ENCODE measurements at places on chromosomes 6 and 20. TPM values are rescaled to one million over a fixed set of nuclear protein-coding genes. Genes with fewer than 3 reads are reported as not detected.
A peak's percentile ranks its signal among the peaks of the same experiment; 100 is the strongest.

GRCh38 chr6:70353448-70353847 is 50.6 kb upstream of the COL9A1 start:
- DNase-seq: no peak

GRCh38 chr20:56954797-56955196 is 311.6 kb downstream of the BMP7 start:
- no peak for DNase-seq

- no peak for DNase-seq
These were observed 91.0 kb downstream of the UNC5CL start for GRCh38 chr6:40947876-40948526.

DNA sequence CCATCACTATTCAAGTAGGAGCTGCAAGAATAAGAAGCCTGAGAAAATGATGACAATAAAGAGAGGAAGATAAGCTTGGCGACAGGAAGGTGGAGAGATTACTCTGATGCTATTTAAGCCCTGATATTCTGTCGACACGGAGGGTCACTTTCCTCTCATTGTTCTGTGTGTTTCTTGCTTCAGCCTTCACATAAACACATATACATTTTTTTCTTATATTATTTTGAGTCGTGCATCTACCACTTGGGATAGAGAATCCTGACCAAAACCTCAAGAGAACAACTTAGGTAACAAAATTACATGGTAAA is 10.5 kb downstream of the PTCHD4 start:
- DNase-seq: no peak

Gene BLOC1S5
- total RNA-seq: 9.5 TPM

DNA sequence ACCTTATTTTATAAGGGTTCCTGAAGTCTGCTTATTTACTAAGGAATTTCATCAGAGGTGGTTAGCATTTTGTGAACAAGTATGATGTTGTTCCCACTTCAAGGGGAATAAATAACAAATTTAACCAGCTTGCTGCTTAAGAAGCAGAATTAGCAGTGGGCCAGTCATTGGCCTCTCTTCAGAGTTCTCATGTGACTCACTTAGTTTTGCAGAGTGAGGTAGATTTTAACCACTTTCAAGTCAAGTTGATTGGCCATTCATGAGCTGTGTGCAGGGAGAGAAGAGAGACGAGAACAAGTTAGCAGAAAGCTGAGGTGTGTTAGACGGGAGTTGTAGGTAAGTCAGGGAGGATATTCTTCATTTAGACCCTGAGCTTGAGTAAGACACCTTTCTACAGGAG is 18.1 kb downstream of the TOP1 start:
- DNase-seq: no peak

DNA sequence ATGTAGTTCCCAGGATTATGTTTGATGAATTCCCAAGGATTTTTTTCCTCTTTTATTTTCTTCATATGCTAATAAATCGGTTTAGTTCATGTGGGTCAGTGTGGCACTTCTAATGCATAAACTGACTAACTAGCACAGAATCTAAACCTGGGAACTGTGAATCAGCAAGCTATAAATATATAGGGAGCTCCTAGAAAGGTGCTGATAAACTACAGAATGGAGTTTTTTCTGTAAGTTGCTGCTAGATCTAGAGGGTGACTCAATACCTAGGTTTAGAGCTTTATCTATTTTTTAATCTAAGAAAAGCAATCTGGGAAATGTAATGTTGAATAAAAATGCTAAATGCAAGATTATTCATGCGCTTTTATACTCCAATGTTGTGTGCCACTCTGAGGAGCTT is 118.8 kb upstream of the PTCHD4 start:
- no peak for DNase-seq

- DNase-seq: peak; percentile 79
These were observed 567 bp downstream of the HS3ST5 start for GRCh38 chr6:114342086-114342825.

DNA sequence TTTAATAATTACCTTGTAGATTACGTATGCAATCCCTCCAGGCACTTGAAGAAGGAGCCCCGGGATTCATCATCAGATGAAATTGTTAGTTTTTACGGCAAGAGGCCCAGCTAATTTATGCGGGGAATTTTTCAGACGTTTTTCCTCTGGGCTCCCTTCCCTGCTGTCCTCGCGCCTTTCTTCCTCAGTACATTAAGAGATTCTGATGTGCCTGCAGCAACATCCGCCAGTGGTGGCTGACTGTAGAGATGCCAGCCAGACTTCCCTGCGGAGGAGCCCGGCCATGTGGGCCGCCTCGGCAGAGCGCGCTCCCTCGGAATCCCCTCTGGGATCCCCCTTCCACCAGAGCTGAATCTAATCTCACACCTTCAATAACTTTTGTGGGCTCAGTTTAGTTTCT is 46.4 kb upstream of the POU3F2 start:
- no peak for DNase-seq

Gene SSTR4
- total RNA-seq: not detected

Gene DDX43
- total RNA-seq: 1.3 TPM

DNA sequence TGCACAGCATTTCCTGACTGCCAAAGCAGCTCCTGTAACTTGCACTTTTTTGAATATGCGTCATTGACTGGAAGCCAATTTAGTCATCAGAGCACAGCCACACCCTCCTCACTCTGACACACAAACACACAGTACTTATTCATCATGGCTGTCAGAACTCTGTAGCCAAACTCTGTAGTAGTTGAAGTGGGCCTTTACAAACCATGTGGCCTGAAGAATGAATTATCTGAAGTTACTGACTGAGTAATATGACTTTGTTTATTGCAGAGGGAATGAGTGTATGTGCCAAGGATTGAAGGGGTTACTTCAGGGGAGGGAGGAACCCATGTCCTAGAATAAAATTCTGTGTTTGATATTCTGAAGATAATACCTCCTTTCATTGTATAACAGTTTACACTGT is 102.7 kb downstream of the FIG4 start:
- no peak for DNase-seq

Gene MUC22
- total RNA-seq: not detected

DNA sequence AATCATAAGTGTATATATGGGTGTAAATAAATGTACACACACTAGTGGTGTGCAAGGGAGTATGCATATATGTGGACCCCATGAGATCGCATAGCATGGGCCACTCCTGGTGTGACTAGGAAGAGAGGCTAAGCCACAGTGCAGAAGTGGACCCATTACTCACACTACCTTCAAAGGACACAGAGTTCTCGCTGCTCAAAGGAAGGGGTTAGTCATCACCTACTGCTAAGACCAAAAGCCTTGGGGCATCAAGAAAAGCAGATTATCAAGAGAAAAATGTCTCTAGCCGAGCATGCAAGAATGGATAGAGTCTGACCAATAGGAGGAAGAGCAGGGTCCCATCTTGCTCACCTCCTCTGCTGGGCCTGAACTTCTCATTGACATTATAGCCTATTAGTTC is 195.5 kb downstream of the MAFB start:
- DNase-seq: no peak

Gene CHRNA4
- total RNA-seq: not detected

Gene LTB
- total RNA-seq: 0.90 TPM

DNA sequence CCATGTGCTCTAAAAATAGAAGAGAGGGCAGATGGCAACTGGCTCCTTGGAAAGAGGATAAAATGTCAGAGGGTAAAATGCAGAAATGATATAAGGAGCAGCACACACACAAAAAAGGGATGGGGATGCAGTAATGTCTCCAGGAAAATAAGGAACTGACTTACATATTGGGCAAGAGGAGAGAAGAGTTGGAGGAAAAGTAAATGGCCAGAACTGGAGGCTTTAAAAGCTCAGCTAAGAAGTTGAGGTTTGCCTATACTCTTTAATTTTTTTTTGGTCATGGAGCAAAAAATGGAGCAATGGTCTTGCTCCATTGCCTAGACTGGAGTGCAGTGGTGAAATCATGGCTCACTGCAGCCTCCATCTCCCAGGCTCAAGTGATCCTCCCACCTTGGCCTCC is 93.7 kb downstream of the SULF2 start:
- DNase-seq: no peak

- no peak for DNase-seq
These were observed 135.3 kb downstream of the CDH4 start for GRCh38 chr20:61387204-61387953.

- DNase-seq: no peak
These were observed 280.2 kb upstream of the ECI2 start for GRCh38 chr6:4415549-4415948.

Gene CAPN11
- total RNA-seq: 1.5 TPM

DNA sequence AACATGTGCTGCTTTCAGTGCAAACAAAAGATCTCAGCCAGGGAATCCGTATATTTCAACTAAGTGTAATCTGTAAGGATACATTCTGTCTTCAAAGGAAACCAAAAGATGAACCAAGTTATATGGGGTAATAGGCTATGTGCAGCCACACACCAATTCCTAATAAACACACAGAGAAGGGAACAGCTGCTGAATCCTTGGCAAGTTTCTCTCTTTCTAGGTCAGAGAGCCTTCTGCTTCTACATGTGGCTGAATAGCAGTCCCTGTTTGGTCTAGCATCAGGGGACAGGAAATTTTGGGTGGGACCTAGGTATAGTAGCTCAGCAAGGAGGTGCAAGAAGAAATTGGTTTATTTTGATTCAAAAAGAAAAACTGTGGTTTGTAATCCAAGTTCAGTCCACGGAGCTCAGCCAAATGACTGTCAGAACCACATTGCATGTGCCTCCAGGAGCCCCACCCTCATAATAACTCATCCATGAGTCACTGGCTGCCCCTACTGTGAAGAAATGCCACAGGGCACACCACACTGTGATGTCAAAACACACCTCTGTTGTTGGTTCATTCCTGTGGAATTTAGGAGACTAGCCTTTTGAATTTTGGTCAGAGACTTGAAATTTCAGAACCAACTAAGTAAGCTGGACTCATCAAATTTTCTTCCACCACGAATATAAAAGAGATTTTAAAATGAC is 21.1 kb downstream of the SPTLC3 start:
- DNase-seq: no peak

- DNase-seq: no peak
These were observed 107.7 kb upstream of the JAG1 start for GRCh38 chr20:10781526-10781925.
